ENCODE measurements at places on chromosomes 7 and 10. TPM values are rescaled to one million over a fixed set of nuclear protein-coding genes. Genes with fewer than 3 reads are reported as not detected.
A peak's percentile ranks its signal among the peaks of the same experiment; 100 is the strongest.

The UMAD1 gene
- total RNA-seq: 16.8 TPM

- H3K27me3 ChIP-seq: no peaks in the 10 kb centered on the region
- no peak for DNase-seq
- no peaks in the 10 kb centered on the region for H3K36me3 ChIP-seq
- H3K27ac ChIP-seq: no peak overlapping the region
These were observed 61.2 kb downstream of the PCLO start for GRCh38 chr7:83101530-83101929.

DNA sequence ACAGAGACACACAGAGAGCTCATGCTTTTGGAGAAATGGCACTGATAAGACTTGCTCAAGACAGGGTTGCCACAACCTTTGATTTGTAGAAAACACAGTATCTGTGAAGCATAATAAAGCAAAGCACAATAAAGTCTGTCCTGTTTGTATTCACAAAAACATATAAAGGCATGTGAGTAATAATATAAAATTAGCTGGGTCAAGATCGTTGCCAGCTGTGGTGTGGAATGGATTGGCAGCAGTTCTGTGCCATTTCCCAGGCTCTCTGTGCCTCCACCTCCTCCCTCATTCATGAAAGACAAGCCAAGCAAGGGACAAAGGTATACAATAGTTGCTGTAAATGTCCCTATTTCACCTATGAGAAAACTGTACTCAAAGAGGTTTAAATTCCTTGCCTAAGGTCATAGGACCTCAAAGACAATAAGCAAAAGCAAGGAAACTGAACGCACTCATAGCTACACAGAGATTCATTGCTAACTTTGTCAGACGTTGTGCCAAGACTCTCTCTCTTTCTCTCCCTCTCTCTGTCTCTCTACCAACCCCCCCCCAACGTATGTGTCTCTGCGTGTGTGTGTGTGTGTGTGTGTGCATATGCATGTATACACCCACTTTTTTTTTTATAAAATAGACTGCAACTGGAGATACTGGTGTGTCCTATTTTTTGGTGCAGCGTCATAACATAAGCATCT lies 31.8 kb downstream of the CHST3 start:
- no peaks in the 10 kb centered on the region for H3K36me3 ChIP-seq
- no peak overlapping the region for H3K4me3 ChIP-seq
- no peak overlapping the region for H3K27ac ChIP-seq
- H3K4me1 ChIP-seq: no peaks in the 10 kb centered on the region
- H3K27me3 ChIP-seq: no peaks in the 10 kb centered on the region
- no peak for DNase-seq

GRCh38 chr10:129810-130209 lies 5.4 kb upstream of the ZMYND11 start:
- H3K4me1 ChIP-seq: peaks cover 12% of the 10 kb centered on the region
- H3K4me3 ChIP-seq: no peak overlapping the region
- H3K36me3 ChIP-seq: no peaks in the 10 kb centered on the region
- no peak for DNase-seq

The PYROXD2 gene
- 23.1 TPM for total RNA-seq

- peaks cover 7% of the 10 kb centered on the region for H3K36me3 ChIP-seq
- no peaks in the 10 kb centered on the region for H3K27me3 ChIP-seq
- H3K4me3 ChIP-seq: no peak overlapping the region
- no peak overlapping the region for H3K27ac ChIP-seq
- no peak for DNase-seq
These were observed 17.0 kb upstream of the SVIL start for GRCh38 chr10:29651767-29652166.

The WNT2 gene
- total RNA-seq: not detected

GRCh38 chr10:11301571-11302111 lies 284.0 kb downstream of the CELF2 start:
- H3K4me1 ChIP-seq: no peaks in the 10 kb centered on the region
- H3K27ac ChIP-seq: no peak overlapping the region
- H3K4me3 ChIP-seq: no peak overlapping the region
- no peaks in the 10 kb centered on the region for H3K27me3 ChIP-seq
- no peak for DNase-seq

DNA sequence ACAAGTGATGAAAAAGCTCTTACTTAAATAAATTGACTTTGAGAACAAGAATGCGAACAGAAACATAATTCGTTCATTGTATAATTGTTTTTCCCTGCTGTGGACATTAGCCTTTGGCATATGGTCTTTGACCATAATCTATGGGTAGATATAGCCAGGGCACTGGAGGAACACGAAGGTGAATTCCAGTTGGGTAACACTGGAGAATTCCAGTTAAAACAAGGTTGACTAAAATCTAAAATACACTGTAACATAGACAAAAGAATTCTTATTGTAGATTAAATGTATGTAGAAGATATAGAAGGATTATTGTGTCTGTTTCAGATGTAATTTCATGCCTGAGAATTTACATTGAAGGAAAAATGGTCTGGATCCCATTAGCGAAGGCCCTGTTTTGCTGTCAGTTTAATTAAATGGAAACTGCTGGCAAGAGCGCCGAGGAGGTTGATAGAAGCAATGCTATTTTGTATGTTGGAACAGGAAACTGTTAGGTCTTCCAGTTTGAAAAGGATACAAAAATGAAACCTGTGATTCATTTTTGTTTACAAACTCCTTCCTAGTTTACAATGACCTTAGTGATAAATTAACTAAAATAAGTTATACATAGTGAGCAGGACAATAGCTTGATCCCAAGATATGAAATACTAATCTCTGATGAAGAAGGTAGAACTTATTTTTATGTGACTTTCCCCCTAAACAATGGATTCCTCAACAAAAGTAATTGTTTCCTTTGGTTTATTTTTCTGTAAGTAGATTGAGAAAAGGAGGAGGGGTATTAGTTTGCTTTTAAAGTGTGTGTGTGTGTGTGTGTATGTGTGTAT lies 68.9 kb downstream of the ARID5B start:
- DNase-seq: no peak
- peak overlapping the region; percentile 40 for H3K27ac ChIP-seq
- no peaks in the 10 kb centered on the region for H3K36me3 ChIP-seq
- H3K4me1 ChIP-seq: no peaks in the 10 kb centered on the region
- no peak overlapping the region for H3K4me3 ChIP-seq

The OR9A2 gene
- not detected for total RNA-seq

The LRRC18 gene
- not detected for total RNA-seq

The GRID2IP gene
- total RNA-seq: 0.40 TPM

- no peaks in the 10 kb centered on the region for H3K36me3 ChIP-seq
- no peaks in the 10 kb centered on the region for H3K4me1 ChIP-seq
- no peak overlapping the region for H3K4me3 ChIP-seq
- DNase-seq: no peak
These were observed 170.2 kb upstream of the PITRM1 start for GRCh38 chr10:3342771-3343170.

The TCAF2 gene
- 1.7 TPM for total RNA-seq

- no peak overlapping the region for H3K27ac ChIP-seq
- H3K27me3 ChIP-seq: no peaks in the 10 kb centered on the region
- peaks cover 3% of the 10 kb centered on the region for H3K36me3 ChIP-seq
- H3K4me3 ChIP-seq: no peak overlapping the region
These were observed 12.8 kb downstream of the ZMIZ2 start for GRCh38 chr7:44761207-44762161.

DNA sequence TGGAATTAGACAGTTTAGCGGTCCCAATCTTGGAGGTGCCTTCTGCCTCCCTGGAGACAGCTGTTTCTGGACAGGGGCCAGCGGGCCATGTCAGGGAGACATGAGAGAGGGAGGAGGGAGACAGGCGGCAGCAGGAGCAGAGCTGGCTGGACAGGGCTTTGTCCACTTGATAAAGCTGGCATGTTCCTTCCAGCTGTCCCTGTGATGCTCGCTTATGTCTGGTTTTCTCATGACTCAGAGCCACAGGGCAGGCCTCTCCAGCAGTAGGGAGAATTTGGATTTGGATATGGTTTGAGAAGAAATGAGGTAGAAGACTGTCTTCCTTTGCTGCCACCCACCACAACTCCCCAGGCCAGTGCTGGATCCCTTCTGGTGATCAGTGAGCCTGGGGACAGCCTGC lies 51.7 kb upstream of the SORCS3 start:
- H3K4me1 ChIP-seq: no peaks in the 10 kb centered on the region
- no peaks in the 10 kb centered on the region for H3K27me3 ChIP-seq
- no peak overlapping the region for H3K27ac ChIP-seq
- no peak for DNase-seq

DNA sequence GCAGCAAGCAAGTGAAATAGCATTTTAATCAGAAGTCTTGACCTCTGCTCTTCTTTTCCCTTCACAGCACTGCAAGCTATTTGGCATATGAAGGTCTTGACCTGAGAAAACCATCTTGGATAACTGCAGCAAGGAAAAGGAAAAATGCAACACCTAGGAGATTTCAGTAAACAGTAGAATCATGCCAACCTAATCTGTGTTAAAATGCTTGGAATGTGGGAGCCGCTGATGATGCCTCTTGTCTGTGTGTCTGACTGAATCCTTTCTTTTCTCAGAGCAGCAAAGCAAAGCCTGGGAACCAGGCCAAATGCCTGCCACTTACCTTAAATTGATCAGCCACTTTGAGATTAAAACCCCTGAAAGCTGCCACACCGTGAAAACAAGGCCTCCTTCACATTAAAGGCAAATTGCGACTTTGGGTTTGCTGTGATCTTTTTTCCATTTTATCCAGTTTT lies 80.4 kb upstream of the CDK6 start:
- no peaks in the 10 kb centered on the region for H3K27me3 ChIP-seq
- H3K36me3 ChIP-seq: no peaks in the 10 kb centered on the region
- no peaks in the 10 kb centered on the region for H3K4me1 ChIP-seq
- H3K4me3 ChIP-seq: no peak overlapping the region
- H3K27ac ChIP-seq: no peak overlapping the region
- no peak for DNase-seq

GRCh38 chr7:144822223-144822622 lies 13.6 kb downstream of the TPK1 start:
- H3K36me3 ChIP-seq: no peaks in the 10 kb centered on the region
- no peak overlapping the region for H3K4me3 ChIP-seq
- no peaks in the 10 kb centered on the region for H3K27me3 ChIP-seq
- no peak overlapping the region for H3K27ac ChIP-seq

- peak overlapping the region; percentile 95 for H3K27ac ChIP-seq
- DNase-seq: peak; percentile 89
- no peaks in the 10 kb centered on the region for H3K36me3 ChIP-seq
- H3K4me3 ChIP-seq: peak overlapping the region; percentile 23
- no peaks in the 10 kb centered on the region for H3K4me1 ChIP-seq
These were observed 56.3 kb downstream of the ASB13 start for GRCh38 chr10:5609952-5610616.

- peaks cover 5% of the 10 kb centered on the region for H3K4me1 ChIP-seq
- H3K36me3 ChIP-seq: no peaks in the 10 kb centered on the region
- H3K4me3 ChIP-seq: no peak overlapping the region
- peak overlapping the region; percentile 79 for H3K27ac ChIP-seq
- H3K27me3 ChIP-seq: no peaks in the 10 kb centered on the region
- no peak for DNase-seq
These were observed 300.5 kb downstream of the KLF6 start for GRCh38 chr10:3484306-3485056.
